Pulmonary artery endothelial cell (primary cell): ENCODE measurements at places on chromosomes 11 and 22. TPM values are rescaled to one million over a fixed set of nuclear protein-coding genes. Genes with fewer than 3 reads are reported as not detected.

GRCh38 chr11:8290081-8290810 lies 26.6 kb upstream of the LMO1 start:
- no peak for DNase-seq

The PLAAT3 gene
- 44.7 and 57.6 TPM in 2 replicates for total RNA-seq

DNA sequence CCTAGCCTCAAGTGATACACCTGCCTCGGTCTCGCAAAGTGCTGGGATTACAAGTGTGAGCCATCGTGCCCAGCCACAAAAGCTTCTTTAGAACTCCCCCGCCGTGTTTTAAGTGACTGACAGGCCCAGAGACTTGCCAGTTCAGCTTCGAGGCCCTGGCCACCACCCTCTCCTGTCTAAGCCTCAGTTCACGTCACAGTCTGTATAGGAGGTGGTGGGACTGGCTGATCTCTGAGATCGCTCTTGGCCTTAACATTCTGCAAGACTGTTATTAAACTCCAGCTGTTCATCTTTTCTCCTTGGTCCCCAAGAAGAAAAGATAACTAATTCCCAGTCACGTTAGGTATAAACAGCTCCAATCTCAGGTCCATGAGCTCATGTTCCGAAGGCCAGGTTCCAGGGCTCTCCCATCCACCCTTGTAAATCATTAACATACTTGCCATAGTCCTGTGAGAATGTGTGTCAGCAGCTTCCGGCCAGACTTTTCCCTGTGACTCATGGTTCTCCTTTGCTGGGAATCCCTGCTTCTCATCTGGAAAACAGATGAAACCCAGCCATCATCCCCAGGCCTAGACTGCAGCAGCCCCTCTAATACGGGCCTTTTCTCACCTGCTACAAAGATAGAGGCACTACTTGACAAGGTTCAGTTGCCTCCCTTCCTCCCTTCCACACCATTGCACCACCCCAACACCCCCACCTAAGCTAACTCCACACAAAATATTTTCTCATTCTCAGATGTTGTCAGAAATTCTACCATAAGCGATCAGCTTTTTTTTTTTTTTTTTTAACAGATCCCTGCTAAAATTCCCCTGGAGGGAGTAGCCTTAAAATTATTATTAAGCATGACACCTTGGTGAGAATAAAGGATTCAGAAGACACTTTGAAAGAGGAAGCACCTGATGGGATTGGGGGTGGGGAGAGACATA lies 5.6 kb upstream of the KIAA0930 start:
- DNase-seq, result peak; percentile 82

DNA sequence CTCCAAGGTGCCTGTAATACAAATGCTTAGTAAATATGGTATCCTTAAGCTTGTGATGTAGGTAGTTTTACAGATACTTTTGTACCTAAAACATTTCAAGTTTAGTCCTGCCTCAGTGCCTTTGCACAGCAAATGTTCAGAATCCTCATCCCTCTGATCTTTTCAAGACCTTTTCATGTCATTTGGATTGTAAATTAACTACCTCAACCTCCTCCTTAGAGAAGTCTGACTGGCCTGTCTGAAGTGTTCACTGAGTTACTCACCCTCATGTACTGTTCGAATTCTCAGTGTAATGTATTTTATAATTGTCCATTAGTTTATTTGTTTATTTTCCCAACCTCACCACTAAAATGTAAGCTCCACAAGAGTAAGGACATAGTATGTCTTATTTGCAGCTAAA lies 147.5 kb downstream of the ELP4 start:
- no peak for DNase-seq

DNA sequence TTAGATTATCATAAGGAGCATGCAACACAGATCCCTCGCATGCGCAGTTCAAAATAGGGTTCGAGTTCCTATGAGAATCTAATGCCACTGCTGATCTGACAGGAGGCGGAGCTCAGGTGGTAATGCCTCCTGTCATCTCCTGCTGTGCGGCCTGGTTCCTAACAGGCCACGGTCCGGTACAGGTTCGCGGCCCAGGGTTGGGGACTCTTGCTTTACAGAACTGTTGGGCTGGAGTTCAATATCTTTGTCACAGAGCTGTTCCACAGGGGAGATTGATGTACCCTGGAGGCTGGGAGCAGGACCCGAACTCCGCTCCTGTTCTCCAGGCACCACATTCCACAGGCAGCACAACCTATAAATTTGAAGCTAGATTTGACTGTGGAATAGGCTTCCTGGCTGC lies 358.1 kb upstream of the NARS2 start:
- DNase-seq, result no peak

DNA sequence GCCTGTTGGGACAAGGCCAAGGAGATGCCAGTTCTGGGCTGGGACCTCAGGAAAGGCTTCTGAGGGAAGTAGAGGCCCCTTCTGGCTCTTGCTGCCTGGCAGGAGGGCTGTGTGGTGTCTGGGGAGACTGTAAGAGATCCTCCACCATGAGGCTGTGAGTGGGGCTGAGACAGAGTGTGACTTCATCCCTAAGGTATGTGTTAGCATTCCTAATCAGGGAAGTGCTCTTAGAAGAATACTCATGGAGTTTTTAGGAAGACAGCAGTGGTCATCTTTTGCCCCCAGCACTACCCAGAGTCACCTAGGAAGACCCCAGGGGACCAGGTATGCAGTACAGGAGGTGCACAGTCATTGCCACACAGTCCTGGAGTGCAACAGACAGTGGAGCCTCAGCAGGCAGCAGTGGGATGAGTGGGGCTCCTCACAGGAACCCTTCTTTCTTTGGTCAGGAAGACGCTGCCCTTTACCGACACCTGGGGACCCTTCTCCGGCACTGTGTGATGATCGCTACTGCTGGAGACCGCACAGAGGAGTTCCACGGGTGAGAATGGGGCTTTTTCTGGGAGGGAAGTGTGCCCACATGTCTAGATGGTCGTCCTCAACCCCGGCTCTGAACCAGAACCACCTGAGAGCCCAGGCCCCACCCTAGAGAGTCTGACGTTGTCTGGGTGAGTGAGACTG lies 2.8 kb downstream of the RIC8A start:
- DNase-seq, result no peak

The ZNF280A gene
- total RNA-seq, result not detected in 2 replicates

The PVALB gene
- not detected in 2 replicates for total RNA-seq

DNA sequence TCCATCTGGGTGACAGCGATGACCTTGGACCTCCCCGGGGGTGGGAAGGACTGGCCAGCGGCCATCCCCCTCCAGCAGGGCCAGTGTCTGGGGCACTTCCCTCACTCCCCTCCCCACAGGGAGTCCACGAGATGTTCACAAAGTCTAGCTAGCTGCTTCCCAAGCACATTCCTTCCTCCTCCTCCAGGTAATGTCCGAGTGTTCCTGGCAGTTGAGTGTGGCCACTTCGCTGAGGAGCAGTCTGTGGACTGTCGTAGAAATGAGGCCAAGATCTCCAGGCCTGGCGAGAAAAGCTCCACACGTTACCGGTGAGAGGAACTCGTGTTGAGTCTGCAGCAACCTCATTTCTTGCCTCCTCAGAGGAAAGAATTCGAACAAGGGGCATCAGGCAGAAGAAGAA lies 425.5 kb downstream of the BRD1 start:
- no peak for DNase-seq

The ALKBH3 gene
- total RNA-seq, result 28.2 and 42.8 TPM in 2 replicates

DNA sequence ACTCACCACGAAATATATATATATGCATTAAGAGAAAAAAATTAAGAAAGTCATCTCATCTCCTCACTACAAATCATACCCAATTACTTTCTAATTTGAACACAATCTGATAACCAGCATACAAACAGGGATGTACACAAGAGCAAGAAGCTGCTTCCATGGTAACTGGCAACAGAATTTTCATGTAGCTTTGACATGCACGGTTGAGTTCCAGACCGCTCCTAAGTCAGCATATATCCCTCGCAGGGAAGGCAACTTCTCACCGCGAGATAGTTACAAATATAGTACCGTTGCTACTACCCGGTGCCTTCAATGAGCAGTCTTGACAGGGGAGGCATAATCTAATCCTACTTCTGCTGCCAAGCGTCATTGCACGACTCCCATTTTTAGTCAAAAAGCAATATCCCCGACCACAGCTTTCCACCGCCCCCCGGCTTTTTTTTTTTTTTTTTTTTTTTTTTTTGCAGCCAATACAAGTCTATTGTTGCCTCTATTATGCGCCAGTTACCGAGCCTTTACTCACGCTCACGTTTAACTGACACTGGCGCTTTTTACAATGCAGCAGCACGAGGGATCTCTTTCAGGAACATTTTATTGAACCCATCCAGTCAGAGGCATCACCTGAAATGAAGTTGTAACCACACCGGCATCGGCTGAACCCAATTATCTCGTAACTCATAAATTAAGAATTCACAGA lies 2.2 kb downstream of the CADM1 start:
- no peak for DNase-seq

The XKR3 gene
- not detected in 2 replicates for total RNA-seq

The PHETA2 gene
- 17.5 and 25.4 TPM in 2 replicates for total RNA-seq

The SERPINH1 gene
- 426 and 732 TPM in 2 replicates for total RNA-seq

The MS4A3 gene
- total RNA-seq, result not detected in 2 replicates

DNA sequence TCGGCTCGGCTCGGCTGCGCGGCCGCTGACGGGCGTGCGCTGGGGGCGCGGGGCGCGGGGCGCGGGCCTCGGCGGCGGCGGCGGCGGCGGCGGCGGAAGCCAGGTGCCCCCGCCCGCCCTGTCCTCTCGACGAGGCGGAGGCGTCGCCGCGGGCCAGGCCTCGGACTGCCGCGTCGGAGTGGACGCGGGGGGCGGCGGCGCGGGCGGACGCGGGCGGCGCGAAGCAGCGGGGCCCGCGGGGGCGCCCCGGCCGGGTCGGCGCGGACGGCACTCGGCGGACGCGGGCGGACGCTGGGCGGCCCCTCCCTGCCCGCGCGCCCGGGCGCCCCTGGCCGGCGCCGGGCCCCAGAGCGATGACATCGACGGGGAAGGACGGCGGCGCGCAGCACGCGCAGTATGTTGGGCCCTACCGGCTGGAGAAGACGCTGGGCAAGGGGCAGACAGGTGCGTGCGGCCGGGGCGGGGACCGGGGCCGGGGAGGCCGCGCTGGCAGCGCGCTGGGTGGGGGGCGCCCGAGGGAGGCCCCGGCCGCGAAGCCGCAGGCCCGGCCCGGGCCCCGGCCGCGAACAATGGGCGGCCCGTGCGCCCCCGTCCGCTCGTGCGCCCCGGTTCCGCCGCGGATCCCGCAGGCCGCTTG lies at the start of gene BRSK2:
TSS of gene BRSK2 (plus strand) at position 3 of the 637 bp plus-strand sequence. CDS start at position 354, 351 bp downstream.
- DNase-seq, result no peak

The RHOD gene
- 4.2 and 10.6 TPM in 2 replicates for total RNA-seq

DNA sequence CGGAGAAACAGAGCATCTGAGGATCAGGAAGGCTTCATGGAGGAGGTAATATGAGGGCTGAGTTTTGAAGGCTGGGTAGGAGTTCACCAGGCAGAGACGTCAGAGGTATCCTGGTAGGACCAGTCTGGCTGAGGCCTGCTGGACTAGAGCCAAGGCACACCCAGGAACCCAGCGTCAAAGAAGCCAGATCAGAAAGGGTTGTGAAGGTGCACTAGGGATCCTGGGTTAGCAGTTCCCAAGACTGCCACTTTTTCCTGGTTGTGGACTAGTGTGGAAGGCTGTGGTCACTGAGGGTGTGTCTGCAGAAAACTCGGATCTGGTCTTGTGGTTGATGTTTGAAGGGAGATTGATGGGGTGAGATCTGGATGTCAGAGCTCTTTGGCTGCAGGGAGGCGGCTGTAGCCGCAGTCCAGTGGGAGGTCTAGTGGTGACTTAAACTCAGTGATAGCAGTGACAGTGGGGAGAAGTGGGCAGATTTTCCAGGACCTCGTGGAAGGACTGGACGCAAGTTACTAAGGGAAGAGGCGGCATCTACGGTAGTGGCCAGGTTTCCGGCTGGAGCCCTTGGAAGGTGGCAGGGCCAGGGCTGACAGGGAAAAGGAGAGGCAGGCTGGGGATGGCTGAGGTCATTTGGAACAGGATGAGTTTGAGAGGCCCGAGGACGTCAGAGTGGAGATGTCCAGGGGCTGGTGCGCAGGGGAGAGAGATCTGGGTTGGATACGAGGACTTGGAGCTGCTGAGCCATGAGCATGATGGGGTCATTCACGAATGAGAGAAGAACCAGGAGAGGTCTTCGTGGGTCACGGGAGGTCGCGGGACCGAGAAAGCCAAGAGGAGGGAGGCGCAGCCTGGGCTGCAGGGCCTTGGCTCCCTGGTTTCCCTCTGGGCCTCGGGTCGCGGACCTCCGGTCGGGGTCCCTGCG lies 10.9 kb downstream of the RELA start:
- no peak for DNase-seq

The FDXACB1 gene
- 2.9 and 4.4 TPM in 2 replicates for total RNA-seq

The ACCS gene
- total RNA-seq, result 2.4 and 2.8 TPM in 2 replicates

The SUSD2 gene
- 0.07 and 0.18 TPM in 2 replicates for total RNA-seq

DNA sequence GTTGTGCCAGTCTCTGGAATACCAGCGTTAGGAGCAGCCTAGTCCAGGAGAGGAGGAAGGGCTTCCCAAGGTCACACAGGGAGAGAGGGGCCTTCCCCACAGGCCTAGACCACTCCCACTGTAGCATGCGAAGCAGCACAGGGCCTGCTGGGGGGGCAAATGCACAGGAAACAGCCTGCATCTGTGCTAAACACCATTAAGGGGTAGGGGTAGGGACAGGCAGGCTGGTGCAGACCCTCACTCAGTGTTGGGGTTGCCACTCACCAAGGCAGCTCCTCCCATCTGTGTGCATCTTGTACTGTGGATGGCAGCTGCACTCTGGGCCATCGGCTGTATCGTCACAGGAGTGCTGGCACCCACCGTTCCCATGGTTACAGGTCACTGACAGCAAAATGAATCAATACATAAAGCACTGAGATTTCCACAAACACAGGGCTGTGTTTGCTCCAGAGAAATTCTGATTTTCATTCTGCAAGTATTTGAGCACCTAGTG lies 24.9 kb downstream of the SCUBE2 start:
- no peak for DNase-seq

The SLC15A3 gene
- total RNA-seq, result 6.6 and 8.7 TPM in 2 replicates

The AAMDC gene
- 51.1 and 65.3 TPM in 2 replicates for total RNA-seq

DNA sequence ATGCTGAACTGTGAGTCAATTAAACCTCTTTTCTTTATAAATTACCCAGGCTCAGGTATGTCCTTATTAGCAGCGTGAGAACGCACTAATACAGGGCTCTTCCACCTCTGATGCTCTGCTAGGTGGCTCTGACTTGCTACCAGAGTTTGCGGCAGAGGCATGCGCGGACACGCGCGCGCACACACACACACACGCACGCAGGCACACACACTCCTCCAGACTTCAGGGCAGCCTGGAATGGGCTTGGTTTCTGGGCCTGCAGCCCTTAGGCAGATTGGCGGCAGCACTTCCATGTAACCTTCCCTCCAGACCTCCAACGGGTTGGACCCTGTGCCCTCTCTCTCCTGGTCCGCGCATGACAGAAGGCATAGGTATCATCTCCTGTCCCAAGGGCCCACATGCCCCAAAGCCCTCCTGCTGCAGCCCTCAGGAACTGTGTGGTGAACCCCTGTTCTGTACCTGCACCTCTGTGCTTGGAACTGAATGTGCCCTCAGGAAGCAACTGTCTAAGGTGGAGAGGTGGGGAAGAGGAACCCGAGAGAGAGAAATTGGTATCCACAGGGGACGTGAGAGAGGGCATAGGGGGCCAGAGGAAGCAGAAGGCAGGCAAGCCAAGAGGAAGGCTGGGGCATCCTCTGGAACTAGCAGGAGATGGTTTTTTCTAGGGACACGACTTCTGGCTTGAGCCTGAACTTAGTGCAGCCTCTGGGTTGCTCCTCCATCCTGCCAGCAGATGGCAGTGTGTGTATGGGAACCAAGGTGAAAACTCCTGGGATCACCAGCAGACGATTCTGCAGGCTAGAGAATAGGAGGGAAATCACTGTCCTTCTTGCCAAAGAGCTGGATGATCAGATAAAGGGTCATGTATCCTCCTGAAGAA lies 23.4 kb upstream of the RIC3 start:
- DNase-seq, result no peak

- DNase-seq, result no peak
These were observed 16.5 kb downstream of the TMPRSS6 start for GRCh38 chr22:37092997-37093396.

GRCh38 chr11:69178819-69179482 lies 23.2 kb downstream of the SMIM38 start:
- DNase-seq, result no peak

The UPK3A gene
- not detected in 2 replicates for total RNA-seq

The CCDC89 gene
- total RNA-seq, result not detected in 2 replicates
